ENCODE measurements at places on chromosomes 4 and X. TPM values are rescaled to one million over a fixed set of nuclear protein-coding genes. Genes with fewer than 3 reads are reported as not detected.

Gene IL3RA
- total RNA-seq: 3.1 TPM

- peak; percentile 60 for DNase-seq
Observed at GRCh38 chr4:118981839-118982381, 93.3 kb downstream of the SYNPO2 start.

DNA sequence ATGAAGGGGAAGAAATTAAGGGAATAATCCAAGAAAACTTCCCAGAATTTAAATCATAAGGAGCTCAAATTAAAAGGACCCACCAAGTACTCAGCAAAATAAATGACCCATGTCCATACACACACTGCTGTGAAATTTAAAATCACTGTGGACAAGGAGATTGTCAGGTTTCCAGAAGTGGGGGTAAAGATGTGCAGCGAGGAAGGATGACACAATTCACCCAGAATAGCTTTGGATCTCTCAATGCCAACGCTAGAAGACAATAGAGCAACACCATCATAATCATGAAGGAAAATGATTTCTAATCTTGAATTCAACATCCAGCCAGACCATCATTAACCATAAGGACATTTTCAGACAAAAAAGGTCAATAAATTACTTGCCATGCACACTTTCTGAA lies 65.7 kb downstream of the CASK start:
- no peak for DNase-seq

DNA sequence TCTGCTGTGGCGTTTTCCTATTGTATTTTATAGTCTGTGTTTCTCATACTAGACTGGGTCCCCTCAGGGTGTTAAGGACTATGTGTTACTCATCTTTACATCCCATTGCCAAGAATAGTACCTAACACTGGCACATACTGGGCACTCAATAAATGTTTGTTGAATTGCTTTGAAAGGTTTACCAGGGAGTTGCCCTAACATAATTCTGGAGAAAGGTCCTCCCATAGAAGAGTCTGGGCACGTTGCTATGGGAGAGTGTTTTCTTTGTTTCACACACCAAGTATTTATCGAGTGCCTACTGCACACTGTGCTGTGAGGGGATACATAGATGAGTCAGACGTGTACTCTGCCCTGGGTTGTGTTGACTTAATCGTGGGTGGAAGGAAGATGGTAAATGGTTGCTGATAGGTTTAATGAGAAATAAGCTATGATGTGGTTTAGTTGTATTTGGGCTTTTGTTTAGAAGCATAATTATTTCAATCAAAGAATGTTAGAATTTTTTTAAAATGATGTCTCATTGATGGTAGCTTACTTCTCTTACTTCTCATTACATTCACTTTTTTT lies 42.9 kb downstream of the AFF1 start:
- DNase-seq: no peak

DNA sequence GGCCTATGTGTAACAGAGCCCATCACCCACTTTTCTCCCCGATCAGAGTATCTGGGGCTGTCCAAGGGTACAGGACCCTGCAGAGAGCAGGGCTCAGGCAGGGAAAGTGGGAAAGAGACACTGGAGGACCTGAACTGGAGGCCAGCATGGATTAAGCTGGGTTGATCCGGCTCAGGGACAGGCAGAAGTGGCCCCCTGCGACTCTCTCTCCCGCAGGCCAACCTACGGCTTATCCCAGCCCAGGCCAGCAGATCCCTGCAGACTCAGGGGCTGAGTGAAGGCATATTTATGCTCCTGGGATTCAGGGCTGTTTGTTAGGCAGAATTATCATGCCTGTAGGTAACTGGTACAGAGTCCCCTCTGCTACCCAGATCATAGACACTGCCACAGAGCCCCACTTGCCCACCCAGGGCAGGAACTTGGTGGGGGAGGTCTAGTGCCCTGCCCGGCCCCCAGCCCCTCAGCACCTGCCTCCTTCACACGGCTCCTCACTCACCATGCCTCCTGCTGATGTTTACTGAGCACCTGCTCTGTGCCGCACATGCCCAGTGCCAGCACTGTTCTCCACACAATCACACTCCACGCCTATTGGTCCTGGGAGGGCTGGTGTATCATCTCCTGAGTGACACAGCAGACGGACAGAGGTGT lies 87.3 kb downstream of the ADRA2C start:
- no peak for DNase-seq

DNA sequence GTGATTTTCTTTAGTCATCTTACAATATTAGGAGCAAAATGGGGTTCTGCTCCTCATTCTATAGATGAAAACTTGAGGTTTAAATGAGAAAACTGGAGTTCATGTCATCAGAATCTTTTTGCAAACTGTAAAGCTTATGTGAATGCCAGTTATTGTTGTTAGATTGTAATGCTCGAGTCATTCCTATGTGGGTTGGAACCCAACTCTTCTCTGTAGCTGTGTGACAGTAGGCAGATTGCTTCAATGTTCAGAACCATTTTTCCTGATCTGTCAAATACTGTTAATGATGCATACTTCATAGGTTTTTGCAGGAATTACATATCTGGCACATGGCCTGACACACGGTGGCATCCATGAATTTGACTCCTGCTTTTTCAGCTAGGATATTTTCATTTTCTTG lies 178.9 kb downstream of the RAPGEF2 start:
- no peak for DNase-seq

Measured in psoas muscle (tissue), 8 donors.